ENCODE measurements at places on chromosomes 1 and 21.

- no peak for DNase-seq
These were observed 33.0 kb upstream of the IL20 start for GRCh38 chr1:206832352-206832880.

DNA sequence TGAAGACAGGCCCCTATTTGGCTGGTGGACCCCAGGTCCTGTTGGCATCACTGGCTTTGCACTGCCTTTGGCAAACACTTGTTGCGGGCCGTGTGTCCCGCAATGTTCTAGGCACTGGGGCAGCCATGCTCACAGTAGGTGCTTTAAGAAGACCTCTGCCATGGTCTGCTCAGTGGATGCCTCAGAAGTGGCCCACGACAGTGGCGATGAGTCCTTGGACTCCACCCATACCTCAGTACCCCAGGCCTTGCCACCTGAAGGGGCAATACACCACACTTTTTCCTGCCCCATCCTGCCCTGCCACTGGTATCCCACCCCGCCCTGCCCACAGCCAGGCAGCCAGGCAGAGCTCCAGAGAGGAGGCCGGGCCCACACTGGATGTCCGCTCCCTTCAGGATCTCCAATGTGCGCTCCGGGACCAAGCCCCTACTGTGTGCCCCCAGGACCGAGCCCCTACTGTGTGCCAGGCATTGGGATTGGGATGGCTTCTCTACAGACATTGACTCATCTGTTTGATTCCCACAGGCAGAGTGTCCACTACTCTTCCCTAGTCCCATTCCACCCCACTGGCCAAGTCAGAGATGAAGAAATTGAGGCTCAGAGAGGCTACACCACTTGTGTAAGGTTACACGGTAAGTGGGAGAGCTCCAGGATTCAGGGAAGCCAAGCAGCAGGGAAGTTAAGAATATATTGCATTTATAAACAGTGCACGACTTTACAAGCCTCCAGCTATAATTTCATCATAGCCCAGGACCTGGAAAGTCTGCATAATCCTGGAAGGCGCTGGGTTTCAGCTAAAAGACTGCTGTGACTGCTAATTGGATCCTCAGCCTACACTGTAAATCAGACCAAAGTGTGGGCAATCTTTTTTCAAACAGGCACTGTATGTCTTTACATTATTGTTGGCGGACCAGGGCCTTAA is 101.6 kb downstream of the DMRTB1 start:
- no peak for DNase-seq

- no peak for DNase-seq
These were observed 1058.1 kb upstream of the TMPRSS15 start for GRCh38 chr21:19461481-19462205.

- DNase-seq, result peak; percentile 95
These were observed at the start of gene CCNL2 for GRCh38 chr1:1399187-1399871. Gene CCNL2, minus strand, starts transcription at chr1:1399335. Its CDS starts 29 bp downstream, at chr1:1399306.

DNA sequence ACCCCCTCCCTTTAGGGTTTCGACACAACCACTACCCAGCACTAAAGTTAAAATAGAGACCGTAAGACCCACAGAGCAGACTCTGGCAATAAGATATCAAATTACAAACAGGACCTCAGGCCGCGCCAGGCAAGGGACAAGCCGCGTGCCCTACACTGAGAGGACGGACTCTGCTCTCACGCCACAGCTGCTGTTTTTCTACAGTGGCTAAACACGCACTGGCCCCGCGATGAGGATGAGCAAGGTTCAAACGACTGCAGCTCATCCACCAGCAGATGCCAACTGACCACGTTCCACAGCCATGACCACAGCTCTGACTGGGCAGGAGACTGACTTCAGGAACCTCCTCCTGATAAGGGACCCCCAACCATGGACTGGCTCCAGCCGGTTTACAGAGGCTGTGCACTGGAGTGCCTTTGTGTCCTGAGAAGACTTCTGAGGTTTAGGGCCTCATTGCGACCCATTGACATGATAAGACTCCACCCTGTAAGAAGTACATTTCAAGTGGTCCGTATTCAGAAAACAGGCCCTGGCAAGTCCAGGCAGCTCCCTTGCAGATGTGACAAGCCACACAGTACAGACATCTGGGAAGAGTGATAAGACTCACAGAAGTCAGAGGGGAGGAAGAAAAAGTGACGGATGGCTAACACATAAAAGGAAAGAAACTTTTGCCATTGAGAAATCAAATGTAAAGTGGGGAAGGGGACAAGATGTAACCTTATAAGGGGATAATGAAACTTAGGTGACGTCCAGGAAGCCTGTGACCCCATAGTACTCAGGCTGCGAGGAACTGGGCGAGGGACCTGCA is 1.5 kb upstream of the KRTAP10-6 start:
- no peak for DNase-seq

DNA sequence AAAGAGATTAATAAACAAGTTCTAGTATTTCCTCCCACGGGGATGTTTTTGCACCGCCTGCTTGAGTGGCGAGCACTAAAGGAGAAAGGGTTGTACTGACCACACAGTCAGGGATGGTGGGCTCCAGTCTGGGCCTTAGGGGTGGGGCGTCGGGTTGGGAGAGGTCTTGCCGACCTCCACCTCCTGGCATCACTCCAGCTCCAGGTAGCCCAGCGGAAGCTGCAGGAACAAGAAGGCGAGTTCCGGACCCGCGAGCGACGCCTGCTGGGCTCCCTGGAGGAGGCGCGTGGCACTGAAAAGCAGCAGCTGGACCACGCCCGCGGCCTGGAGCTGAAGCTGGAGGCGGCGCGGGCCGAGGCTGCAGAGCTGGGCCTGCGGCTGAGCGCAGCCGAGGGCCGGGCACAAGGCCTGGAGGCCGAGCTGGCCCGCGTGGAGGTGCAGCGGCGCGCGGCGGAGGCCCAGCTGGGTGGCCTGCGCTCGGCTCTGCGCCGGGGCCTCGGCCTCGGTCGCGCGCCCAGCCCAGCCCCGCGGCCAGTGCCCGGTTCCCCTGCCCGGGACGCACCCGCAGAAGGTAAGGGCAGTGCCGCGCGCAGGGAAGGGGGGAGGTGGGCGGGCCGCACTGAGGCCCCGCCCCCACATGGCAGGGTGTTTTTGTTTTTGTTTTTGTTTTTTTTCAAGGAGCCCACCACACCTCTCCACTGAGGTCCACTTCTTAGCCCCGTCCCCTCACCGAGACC is 19.7 kb downstream of the MFAP2 start:
- DNase-seq, result no peak

DNA sequence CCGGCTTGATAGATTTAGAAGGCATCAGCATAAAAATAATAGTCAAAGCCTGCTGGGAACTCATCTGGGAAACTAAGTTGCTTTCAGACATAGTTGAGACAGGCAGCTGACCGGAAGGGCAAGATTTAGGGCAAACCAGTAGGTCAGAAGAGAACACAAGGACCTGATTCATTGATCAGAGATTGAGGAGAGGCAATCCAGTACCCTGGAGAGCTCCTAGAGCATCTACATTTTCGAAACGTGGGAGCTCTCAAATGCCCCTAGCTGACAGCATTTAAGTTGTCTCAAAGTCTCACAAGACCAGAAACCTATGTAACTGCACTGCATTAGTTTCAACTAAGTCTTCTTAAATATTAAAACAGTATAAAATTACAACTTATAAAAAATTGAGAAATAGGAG is 22.9 kb upstream of the MTF2 start:
- DNase-seq, result no peak

- DNase-seq, result no peak
These were observed 2.1 kb downstream of the TAF12 start for GRCh38 chr1:28640766-28641165.

DNA sequence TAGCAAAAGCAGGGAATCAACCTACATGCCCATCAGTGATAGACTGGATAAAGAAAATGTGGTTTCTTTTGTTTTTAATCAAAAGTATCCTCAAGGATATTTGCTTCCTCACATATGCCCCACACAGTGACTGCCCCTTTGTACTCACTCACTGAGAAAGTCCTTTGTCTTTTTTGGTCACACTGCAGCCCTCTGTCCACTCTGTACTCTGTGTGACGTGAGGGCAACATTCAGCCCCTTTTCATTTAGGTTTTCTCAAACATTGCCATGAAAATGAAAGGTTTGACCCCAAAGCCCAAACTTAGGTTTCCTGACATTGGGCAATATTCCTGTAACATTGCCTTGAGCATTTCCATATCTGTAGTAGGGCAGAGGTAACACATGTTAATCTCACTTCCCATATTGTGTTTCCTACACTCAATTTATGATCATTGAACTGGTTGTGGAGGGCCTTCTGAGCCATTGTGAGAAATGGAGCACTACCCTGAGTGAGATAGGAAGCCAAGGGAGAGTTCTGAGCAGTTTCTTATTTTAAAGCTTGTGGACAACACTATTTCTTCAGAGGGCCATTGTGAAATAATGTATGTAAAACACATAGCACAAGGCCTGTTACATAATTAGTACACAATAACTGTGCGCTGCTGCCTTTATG is 501.9 kb upstream of the C1orf87 start:
- DNase-seq, result no peak

DNA sequence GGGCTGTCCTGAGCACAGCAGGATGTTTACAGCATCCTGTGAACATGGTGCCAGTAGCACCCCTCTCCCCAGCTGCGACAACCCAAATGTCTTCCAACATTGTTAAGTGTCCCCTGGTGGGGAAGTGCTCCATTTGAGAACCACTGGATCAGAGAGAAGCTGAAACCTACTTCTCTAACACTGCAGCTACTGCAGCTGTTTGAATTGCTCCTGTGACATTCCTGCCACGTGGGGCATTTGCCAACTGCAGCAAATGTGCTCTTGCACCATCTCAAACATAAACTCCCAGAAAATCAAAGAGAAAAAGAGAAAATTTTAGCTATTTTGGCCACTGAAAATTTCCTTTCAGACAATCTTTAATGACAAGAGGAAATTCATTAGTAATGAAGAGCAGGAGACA is 11.0 kb downstream of the SLC2A5 start:
- no peak for DNase-seq

- DNase-seq, result no peak
These were observed 245.8 kb downstream of the SPATA17 start for GRCh38 chr1:217876896-217877295.

GRCh38 chr1:184940694-184941409 is 33.5 kb downstream of the NIBAN1 start:
- no peak for DNase-seq

DNA sequence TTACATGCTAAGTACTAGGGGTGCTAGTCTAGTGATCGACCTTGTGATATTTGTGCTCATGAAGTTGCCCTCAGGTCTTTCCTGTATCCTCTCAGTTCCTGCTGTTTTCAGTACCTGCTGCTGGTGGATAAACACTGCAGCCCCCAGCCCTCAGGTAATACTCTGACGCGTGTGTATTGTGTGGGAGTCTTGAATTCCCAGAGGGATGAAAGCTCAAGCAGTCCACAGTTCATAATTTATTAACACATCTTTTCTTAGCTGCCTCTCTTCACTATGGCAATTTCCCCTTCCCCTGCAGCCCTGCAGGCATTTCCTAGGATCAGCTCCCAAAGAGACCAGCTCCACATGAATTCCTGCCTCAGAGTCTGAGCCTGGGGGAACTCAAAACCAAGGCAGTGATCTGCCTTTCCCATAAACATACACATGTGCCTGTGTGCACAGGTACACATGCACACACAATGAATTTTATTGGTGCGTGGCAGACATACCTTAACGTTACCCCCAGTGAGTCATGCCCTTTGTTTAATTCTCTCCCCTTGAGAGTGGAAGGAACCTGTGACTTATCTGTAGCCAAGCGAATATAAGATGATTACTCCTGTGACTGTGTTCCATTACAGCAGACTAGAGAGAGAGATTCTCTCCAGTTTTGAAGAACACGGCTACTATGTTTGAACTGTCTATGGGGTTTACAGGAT is 14.1 kb upstream of the HMGCS2 start:
- DNase-seq, result no peak

DNA sequence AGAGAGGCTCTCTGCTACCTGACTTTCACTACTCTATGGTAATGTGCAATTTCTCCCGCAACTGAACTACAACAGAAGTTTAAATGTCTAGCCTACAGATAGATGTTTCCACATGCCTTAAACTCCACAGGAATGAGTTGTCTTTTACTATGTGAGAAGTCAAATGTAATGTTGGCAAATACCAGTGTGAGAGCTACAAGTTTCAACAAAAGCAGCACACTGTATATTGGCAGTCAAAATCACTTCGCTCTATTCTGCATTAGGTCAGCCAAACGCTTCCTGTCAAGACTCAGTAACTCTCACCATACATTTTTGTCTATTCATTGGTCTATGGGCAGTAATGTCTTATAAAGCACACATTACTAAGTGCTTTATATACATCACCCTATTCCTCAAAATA is 41.9 kb downstream of the LUZP1 start:
- DNase-seq, result no peak

- DNase-seq, result no peak
These were observed 54.4 kb downstream of the NAV1 start for GRCh38 chr1:201593200-201593921.

DNA sequence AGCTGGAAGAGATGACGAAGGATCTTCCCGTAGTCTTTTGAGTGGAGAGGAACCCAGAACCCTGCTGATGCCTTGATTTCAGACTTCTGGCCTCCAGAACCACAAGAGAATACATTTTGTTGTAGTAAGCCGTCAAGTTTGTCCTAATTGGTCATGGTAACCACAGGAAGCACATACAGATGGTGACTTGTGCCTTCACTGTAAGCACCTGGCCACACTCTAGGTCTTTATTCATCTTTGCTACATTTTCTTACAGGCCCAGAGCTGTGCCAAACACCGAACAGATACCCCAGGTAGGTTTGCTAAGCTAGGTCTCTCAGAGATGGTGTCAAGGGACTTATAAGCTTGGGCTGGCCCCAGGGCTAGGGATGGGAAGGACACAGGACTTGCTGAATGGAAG is 4.8 kb downstream of the DHRS3 start:
- no peak for DNase-seq

DNA sequence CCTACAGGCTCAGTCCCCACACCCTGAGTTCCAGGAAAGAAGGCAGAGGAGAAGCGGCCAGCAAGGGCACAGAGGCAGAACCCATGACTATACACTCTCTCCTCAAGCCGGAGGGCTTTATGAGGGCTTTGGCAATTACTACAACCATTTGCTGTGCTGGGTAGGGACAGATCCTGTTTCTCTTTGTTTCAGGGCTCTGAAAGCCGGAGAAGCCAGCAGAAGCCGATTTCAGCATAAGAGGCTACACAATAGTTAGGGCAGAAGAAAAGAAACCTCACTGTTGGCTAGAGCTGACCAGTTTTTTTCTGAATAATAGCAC is 13.9 kb downstream of the GPR3 start:
- no peak for DNase-seq

DNA sequence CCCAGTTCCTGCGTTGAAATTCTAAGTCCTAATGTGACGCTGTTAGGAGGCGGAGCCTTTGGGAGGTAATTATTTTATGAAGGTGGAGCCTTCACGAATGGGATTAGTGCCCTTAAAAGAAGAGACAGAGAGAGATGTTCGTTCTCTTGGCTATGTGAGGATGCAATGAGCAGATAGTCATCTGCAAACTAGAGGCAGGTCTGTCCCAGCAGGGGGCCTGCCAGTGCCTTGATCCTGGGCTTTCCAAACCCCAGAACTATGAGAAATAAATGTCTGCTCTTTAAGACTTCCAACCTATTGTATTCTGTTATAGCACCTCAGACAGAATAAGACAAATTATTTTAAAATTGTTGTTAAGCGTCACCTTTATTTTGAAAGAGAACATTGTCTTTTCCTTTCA is 123.1 kb upstream of the KCNJ6 start:
- no peak for DNase-seq

- no peak for DNase-seq
These were observed 32.0 kb downstream of the SUSD4 start for GRCh38 chr1:223331929-223332328.

Measured in SK-N-DZ (cell line).